ENCODE measurements at places on chromosomes 5 and 9.

- no peak for DNase-seq
Measured at GRCh38 chr5:75847561-75848021, 130.4 kb upstream of the POC5 start.

DNA sequence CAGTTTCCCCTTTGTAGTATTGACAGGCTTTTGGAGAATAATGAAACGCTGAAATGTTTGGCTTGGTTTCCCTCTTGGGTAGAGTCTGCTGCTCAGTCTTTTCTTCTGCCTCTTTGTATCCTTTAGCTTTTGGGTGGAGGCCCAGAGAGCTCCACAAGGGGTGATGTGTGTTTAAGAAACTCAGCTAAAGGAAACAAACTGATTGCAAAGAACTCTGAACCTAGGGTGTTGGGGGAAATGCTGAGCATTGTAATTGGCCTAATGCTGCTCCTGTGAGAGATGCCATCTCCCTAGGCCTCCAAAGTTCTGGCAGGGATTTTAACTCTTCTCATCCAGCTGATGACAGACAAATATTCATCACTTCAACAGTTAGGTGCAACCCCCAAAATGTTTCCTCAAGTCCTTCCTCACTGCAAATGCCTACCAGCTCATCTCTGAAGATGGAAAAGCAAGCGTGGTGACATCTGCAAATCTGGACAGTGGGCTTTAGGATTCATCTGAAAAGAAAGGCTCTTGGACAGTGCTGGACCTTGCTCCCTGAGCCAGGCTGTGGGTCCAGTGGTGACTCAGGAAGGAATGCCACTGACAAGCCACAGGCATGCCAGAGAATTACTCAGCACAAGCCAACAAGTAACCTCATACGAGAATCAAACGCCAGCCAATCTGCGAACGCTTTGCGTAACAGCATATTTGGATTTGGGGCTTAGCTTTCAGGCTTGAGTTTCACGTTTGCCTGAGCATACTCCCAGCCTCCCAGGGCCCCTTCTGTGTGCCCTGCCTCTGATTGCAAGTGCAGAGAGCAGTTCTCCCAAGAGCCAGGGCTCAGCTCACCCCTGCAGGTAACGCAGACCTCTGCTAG lies 30.5 kb upstream of the ZSWIM6 start:
- peak; percentile 99 for DNase-seq

DNA sequence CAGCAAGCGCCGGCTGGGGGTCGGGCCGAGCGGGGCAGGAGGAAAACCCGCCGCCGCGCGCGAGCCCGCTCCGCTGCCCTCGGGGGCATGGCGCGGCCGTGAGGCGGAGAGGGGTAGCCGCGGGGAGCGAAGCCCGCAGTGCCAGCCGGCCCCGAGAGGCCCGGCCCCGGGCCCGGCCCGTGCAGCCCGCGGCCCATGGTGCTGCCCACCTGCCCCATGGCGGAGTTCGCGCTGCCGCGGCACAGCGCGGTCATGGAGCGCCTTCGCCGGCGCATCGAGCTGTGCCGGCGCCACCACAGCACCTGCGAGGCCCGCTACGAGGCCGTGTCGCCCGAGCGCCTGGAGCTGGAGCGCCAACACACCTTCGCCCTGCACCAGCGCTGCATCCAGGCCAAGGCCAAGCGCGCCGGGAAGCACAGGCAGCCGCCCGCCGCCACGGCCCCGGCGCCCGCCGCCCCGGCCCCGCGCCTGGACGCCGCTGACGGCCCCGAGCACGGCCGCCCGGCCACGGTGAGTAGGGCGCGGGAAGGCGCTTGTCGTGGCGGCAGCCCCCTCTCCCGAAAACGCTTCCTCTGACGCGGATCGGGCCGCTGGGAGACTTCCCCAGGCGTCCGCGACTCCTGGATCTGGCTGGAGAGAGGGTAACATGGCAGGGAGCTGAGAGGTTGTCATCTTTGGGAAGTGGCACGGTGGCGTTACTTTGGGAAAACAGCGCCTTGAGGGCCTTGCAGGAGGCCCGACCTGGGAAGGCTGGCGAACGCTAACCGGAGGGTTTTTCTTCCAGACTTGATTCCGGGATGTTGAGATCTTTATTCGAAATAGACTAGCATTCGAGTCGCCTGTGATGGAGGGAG lies 523 bp downstream of the MAML1 start:
- DNase-seq: peak; percentile 22

GRCh38 chr5:139399501-139400121 lies 4.3 kb downstream of the SPATA24 start:
- no peak for DNase-seq

- DNase-seq: peak; percentile 8
Measured at GRCh38 chr5:134784946-134785620, 26.5 kb downstream of the DDX46 start.

DNA sequence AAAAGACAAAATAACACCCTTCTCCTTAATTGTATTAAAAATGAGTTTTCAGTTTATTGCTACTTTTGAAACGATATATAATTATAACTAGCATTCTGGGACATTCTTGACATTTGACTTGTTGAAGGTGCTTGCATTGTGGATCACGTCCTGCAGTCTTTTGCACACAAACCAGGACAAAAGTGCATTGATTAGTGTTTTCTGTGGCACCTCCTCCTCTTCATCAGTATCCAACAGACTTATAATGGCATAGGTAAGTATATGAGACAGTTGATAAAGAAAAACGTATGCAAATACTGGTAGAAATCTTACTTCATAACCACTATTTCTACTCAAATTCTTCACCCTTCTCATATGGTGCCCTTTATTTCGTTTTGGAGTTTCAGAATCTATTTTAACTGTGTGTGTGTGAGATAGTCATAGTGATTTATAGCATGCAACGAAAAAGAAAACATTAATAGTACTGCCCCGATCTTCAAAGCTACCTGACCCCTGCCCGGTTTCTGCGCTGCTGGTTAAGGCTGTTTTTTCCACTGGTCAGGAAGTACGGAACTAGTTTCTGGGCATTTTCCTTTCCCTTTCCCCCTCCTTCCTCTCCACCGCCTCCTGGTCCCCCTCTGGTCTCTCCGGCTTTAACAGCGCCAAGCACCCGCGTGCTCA lies 639 bp upstream of the RASA1 start:
- DNase-seq: no peak

DNA sequence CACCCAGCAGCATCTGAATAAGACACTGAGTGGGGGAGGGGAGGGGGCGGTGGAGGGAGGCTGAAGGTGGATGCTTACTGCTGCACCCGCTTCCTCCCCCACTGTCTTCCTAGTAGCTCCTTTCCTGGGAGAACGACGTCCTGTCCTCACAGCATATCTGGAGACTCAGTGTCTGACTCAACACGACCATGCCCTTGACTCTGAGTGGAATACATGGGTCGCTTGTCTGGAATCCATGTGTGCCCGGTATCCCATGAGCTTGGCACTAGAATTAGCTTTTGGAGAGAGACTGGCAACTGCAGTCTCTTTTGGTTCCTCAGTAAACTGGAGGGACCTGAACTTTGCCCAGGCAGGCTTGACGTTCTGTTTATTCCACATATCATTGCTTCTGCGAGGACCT lies 125.4 kb upstream of the FAM120A start:
- DNase-seq: no peak

Data from fibroblast of gingiva (primary cell).